ENCODE measurements at places on chromosomes 2 and 18.
A peak's percentile ranks its signal among the peaks of the same experiment; 100 is the strongest.

DNA sequence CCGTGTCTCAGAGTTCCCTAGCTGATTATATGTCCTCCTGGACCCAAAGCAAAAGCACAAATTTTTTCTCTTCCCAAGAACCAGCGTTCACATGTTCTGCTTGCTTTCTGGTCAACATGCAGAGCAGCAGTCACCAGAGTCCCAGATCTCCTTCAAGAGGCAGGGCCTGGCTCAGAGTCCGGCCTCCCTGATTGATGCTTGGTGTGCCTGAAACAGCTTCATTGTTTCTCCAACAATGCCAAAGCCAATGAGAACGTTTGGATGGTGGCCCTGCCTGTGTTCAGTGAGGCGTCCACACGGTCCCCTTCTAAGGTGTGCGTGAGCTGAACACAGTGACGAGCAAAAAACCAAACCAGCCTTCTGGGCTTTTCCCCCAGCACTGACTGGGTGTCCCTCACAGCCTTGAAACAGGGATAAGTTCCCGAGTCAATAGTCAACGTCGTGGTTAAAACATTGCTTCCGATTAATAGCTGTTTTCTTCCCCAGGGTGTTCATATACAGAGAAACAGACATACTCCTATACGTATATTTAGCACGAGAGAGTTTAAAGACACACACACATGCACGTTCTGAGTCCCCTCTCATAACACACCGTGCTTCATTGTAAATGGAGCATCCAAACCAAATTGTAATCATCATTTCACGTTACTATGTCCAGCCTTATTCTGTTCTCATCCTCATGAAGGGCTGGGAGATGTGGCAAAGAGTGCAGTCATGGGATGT is 19.3 kb upstream of the POU3F3 start:
- DNase-seq, result no peak

DNA sequence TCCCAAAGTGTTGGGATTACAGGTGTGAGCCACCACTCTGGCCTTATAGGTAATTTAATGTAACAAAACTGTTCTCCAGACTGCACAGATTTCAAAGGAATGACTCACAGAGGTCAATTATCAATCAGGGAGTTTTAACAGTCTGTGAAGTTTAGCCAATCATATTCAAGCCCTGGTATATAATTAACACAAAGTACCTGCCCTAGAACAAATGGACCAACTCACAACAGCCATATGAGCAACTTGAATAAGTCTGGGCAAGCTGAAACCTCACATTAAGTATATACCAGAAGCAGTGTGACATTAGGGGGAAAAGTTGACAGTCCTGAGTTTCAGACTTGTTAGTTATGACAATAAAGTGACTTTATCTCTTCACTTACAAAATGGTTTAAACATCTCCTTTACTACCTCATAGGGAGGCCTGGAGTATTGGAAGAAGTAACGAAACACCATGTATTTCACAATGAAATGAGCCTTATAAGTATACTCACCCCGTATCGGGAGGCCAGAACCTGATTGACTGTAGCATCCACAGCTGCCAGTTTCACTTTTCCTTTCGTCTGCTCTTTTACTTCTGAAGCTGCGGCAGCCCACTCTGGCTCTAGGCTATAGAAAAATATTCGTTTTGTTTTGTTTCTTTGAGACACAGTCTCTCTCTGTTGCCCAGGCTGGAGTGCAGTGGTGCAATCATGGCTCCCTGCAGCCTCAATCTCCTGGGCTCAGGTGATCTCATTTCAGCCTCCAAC is 22.2 kb downstream of the PDIA6 start:
- DNase-seq, result no peak

DNA sequence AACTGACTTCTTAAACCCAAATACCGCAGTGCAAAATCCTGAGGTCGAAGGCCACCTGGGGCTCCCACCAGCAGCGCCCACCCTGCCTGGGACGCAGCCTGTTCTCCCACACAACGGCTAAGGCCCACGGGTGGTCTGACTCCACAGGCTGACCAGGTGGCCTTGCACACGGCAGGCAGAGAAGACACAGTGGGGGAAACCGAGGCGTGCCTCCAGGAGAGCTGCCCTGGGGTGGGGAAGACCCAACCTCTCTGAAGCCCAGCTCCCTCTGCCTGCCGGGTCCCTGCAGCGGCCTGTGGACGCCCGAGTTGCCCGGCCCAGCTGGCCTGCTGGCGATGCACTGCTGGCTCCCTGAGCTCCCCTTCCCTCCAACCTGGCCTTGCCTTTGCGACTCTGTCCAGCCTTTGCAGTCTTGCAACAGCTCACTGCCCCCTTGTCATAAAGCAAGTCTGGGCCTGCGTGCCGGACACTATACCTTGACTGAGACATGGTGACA is 9.7 kb upstream of the SEMA4C start:
- DNase-seq, result no peak

DNA sequence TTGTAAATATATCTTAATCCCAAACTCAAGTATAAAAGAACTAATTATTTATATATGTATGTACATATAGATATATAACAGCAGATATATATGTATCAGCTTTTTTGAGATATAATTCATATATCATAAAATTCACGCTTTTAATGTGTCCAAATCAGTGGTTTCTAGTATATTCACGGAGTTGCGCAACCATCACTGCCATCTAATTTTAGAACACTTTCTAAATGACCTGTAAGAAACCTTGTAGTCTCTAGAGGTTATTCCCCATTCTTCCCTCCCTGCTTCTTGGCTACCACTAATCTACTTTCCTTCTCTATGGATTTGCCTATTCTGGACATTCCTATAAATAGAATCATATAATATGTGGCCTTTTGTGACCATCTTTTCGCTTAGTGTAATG is 163.5 kb upstream of the TCF4 start:
- DNase-seq, result no peak

DNA sequence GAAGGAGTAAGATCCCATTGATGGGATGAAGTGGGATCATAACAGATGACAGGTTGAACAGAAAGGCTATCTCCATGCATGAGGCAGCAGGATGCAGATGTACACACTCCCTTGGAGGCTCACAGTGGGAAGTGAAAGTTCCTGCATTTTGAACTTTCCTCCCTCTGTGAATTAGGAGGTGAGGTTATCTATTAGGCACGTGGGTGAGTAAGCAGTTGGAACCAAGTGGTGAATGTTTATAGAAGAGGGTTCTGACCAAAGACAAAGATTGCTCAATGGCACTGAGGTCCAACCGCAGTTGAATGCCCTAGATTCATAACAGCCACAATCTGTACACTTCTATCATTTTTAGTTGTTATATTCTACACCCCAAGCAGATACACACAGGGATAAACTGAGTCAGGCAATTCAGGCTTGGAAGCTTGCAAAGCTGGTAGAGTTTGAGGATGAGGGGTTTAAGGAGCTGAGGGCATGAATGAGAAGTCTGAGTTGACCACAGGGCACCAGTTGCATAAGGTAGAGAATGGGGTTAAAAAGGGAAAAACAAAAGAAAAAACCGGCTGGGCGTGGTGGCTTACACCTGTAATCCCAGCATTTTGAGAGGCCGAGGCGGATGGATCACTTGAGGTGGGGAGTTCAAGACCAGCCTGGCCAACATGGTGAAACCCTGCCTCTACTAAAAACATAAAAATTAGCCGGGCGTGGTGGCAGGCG is 7.1 kb upstream of the KCMF1 start:
- DNase-seq, result no peak

GRCh38 chr2:221518201-221518934 is 53.7 kb downstream of the EPHA4 start:
- DNase-seq, result peak; percentile 3

DNA sequence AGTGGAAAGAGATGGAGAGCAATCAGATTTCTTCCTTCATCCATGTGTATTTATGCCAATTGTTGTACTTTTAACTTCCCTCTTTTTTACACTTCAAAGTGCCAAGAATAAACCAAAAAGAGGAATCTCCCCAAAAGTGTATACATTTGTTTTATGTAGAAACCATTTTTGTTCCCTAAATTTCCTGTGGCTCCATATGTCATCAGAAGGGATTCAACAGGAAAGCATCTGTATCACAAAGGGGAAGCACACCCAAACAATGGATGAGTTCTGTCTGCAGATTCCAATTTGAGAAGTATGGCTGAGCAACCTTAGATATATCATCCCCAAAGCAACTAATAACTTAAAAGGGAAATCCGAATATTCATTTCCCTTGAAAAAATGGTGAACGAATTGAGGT is 275.0 kb downstream of the MREG start:
- no peak for DNase-seq

- no peak for DNase-seq
Measured at GRCh38 chr18:68436485-68436884, 278.4 kb downstream of the TMX3 start.

DNA sequence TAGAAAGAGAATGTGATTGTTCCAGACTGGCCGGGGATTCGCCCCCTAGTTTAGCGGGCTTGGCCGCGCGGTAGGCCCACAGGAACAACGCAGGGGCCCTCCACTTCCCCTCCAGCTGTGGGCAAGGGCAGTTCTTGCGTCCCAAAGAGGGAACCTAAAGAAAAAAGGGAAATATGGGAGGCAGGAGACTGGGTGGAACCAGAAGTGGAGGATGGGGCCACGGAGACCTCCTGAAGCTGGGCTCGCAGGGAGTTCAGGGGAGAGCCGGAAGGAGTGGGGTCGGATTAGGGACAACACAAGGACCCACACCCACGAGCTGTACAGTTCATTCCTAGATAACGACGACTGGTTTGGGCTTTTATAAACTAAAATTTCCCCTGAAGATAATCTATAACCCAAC is 18.2 kb downstream of the GNLY start:
- DNase-seq, result no peak

GRCh38 chr2:60499651-60500265 is 53.7 kb downstream of the BCL11A start:
- no peak for DNase-seq

DNA sequence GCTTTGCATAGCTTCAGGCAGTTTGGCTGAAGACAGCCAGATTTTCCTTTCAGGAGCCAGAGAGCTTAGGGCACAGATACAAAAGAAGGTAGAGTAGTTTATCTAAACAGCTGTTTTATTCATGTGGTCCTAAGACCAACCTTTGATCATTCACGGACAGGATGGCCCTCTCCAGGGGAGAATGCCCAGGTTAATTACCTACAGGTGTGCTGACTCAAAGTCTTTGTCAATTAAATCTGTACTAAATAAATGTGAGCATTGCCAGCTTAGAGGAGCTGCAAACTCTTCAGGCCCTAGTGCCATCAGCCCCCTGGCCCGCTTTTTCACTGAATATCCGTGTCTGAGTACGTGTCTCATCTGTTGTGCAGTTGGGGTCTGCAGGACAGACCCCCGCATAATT is 554.7 kb downstream of the NUP35 start:
- no peak for DNase-seq

DNA sequence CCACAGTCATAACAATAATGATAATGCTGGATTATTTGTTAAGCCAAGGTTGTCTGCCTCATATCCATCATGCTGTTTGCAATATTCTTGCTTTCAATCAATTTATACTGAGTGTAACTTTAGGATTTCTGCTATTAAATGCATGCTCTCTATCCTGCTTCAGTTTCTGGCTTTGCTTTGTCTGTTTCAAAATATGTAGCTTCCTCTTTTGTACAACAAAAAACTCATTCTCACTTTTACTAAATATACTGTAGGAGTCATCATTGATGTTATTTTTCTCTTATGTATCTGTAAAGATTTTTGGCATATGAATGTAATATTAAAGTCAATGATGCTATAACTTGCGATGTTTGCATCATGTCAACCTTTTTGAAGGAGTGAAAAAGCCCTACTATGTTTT is 149.3 kb downstream of the GPD2 start:
- DNase-seq, result no peak

GRCh38 chr2:231012463-231012862 is 16.5 kb downstream of the SPATA3 start:
- no peak for DNase-seq

GRCh38 chr18:79522451-79523205 is 126.9 kb downstream of the NFATC1 start:
- DNase-seq, result peak; percentile 69

DNA sequence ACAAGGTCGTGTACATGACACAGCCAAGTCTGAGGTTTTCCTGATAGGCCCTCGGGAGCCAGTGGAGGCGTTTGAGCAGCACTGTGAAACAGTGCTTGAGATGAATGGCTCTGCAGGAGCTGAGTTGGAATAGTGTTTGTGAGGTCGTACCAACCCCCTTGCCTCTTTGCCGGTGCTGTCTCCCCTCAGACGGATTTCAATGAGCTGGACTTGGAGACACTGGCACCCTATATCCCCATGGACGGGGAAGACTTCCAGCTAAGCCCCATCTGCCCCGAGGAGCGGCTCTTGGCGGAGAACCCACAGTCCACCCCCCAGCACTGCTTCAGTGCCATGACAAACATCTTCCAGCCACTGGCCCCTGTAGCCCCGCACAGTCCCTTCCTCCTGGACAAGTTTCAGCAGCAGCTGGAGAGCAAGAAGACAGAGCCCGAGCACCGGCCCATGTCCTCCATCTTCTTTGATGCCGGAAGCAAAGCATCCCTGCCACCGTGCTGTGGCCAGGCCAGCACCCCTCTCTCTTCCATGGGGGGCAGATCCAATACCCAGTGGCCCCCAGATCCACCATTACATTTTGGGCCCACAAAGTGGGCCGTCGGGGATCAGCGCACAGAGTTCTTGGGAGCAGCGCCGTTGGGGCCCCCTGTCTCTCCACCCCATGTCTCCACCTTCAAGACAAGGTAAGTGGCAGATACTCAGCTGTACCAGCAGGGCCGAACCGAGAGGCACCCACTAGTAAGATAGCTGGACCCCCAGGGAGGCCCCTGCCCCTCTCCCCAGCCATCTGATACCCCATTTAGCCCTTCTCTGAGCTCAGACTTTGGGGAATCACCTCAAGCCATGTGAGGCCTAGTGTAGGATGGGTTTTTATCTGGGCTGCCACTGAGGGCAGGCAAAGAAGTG is 83.1 kb downstream of the EPAS1 start:
- no peak for DNase-seq

- DNase-seq, result no peak
Measured at GRCh38 chr2:58904095-58904494, 663.0 kb upstream of the FANCL start.

- DNase-seq, result no peak
Measured at GRCh38 chr2:24721470-24721869, 71.7 kb downstream of the PTRHD1 start.

GRCh38 chr2:72148837-72149555 is 1.3 kb upstream of the CYP26B1 start:
- no peak for DNase-seq

DNA sequence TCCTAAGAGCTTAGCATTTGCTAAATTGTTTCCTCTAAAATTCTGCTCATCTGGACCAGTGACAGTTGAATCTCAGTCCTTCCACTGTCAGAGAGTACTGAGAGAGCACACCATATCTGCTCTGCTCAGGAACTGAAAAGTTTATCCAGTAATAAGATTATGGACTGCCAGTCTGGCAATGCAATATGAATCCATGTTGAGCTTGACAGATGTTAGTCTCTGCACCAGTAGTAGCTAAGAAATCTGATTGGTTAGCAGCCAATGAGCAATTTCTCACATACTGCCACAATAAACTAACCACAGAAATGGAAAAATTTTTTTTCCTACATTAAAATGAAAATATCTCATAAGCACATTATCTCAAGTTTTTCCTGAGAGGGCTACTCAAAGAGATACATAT is 2.3 kb downstream of the PRKD3 start:
- no peak for DNase-seq
